ENCODE measurements at places on chromosomes 2 and 18. TPM values are rescaled to one million over a fixed set of nuclear protein-coding genes. Genes with fewer than 3 reads are reported as not detected.

GRCh38 chr2:240996161-240996833, 2.1 kb upstream of the SNED1 start:
- DNase-seq = no peak

- no peak for DNase-seq
Measured at GRCh38 chr2:70085711-70086277, 1.5 kb upstream of the PCBP1 start.

GRCh38 chr2:6103949-6104348, 411.8 kb downstream of the SOX11 start:
- no peak for DNase-seq

DNA sequence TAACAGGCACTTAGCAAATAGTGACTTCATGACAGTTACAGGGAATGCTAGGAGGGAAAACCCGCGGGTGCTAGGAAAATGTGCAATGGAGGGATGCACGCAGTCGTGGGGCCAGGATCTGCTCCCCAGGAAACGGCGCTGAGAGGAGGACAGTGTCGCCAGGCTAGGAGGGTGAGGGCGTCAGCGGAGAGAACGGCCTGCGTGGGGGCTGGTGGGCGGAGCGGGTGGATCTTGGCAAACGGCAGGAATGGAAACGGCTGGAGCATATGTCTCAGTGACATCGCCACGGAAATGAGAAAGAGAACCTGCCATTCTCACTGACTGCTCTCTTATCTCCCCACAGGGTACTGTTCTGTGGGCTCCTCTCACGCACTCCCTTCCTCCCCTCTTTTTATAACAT, 478.5 kb upstream of the ID2 start:
- no peak for DNase-seq

GRCh38 chr2:8847400-8847799, 10.0 kb upstream of the KIDINS220 start:
- DNase-seq = no peak

DNA sequence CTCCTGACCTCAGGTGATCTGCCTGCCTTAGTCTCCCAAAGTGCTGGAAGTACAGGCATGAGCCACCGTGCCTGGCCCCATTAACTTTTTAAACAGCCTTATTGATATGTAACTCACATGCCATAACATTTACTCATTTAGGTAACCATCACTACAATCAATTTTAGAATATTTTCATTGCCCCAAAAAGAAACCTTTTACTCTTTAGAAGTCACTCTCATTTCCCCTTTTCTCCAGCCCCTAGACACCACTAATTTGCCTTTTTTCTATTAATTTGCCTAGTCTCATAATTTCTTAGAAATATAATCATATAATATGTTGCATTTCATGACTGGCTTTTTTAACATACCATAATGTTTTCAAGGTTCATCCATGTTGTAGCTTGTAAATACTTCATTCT, 57.2 kb upstream of the TACR1 start:
- DNase-seq = no peak

DNA sequence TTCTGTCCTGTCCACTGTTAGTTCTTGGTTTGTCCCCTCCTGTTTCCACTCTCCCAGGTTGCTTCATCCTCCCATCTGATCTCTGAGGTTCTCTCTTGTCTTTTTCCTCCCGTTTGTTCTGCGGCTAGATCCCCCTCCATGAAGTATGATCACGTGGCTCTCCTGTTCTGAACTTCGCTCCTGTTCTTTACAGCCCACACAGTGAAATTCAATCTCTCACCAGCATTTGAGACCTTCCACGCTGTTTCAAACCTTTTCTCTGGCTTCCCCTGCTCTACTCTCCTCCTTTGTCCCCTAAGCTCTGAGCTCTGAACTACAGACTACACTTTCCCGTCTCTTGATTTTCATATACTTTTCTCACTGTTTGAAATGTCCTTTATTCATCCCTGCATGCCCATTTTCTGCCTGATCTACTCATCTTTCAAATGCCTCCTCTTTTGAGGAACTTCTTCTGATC, 83.5 kb downstream of the OSBPL6 start:
- peak; percentile 66 for DNase-seq

DNA sequence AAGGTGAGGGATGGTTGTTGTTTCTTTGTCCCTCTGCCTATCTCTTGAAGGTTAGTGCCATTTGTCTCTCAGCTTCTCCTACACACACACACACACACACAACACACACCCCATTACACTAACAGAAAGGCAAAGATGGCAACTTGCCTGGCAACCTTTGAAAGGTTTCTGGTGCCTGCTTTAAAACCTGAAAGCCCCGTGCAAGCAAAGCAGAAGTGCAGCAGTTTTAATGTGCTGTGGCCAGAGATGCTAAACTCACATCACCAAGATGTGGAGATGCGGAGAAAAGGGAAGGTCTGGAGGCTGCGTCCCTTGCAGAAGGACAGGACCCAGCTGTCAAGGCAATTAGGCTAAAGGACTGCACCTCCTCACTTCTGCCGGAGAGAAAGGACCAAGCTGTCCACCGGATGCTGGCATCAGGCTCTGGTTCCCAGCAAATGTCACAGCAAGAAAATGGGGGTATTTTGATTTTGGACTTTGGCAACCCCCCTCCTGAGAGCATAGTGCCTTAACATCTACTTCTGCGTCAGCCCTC, 196.4 kb downstream of the ARL4C start:
- no peak for DNase-seq

GRCh38 chr2:134539981-134540380, 178.8 kb downstream of the TMEM163 start:
- DNase-seq = no peak

DNA sequence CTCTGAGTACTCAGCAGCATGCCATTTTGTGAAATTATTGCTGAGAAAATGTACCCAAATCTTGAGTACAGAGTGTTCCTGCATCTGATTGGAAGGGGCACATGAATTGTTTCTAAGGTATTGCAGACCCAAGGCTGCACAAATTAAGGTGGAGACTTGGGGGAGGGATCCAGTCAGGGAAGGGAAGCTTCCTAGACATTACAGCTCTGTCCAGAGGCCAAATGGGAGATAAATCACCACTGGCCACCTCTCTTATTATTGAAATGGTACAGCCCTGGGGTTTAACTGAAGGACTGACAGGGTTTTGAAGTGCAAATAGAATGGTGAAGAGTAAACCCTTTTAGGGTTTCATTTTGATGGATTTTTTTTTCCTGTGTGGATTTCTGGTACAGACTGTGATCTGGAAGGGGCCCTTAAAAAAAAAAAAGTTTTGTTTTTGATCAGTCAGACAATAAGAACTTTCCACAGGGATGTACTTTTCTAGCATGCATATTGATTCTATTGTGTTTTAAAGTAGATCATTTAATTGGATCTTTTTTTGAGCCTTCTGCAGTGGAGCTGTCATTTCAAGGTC, 119.4 kb downstream of the GREB1L start:
- no peak for DNase-seq

DNA sequence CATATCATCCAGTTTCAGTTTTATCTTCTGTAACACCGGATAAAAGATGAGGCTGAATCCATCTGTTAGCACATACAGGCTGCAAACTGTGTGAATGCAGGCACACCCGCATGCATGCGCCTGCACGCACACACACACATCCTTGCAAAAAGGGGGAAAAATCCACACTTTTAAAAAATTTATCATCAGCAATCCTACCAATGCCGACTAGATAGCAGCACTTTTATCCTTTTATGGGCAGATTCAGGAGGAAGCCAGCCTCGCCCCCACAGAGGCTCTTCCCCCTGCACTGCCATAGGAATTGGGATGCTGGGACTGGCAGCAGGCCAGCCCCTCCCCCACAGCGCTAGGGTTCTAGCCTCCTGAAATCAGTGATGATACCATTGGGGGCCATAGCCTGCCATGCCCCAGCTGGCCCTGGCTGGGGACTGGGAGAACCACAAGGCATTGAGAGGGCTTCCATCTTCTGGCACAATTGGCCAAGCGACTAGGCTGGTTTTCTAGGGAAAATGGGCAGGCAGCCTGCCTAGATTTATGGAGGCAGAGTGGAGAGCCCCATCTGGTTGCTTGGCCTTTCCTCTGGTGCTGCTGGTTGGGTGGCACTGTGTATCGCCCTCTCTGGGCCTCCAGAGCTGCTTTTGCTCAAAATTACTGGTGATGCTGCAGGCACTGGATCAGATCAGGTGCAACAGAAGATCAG, 25.5 kb downstream of the CYRIA start:
- no peak for DNase-seq

- no peak for DNase-seq
Measured at GRCh38 chr18:45666006-45666405, 50.7 kb downstream of the SLC14A2 start.

- no peak for DNase-seq
Measured at GRCh38 chr2:130156624-130157004, 11.7 kb upstream of the CCDC74B start.

DNA sequence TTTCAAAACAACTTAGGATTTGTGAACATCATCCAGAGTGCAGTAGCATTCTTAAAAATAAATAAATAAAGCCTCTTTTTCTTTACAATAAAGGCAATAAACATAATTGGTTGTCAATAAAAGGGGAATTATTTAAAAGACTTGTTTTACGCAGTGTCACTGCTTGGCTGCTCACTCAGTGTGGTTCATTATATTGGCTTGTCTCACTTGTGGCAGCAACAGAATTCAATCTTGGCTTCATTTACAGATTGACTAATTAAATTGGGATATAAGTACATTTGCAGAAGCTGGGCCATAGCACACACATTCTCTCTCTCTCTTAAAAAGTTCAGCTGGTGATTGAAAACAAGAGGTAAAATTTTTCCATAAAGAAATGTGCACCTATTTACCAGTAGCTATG, 1027.6 kb downstream of the LRP1B start:
- no peak for DNase-seq

- peak; percentile 67 for DNase-seq
Measured at GRCh38 chr2:25042321-25043240, 705 bp downstream of the EFR3B start.

- DNase-seq = peak; percentile 37
Measured at GRCh38 chr2:128395640-128396499, 77.2 kb upstream of the HS6ST1 start.

DNA sequence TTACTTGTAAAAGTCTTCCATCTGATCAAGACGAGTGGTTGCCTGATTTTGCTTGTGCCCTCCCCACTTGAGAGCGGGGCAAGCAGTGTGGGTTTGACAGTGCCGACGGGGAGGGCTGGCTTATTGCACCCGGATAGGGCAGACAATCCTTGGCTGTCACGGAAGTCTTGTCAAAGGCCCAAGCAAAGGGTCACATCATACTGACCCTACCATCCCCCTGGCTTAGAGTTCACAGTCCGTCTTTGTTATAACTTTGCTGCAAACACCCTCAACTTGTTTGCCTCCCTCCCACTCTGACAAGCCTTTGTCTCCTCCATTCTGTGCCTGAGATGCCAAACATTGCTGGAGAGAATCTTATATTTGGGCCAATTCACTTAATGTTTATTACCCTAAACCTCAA, 165.9 kb upstream of the MSH6 start:
- no peak for DNase-seq

DNA sequence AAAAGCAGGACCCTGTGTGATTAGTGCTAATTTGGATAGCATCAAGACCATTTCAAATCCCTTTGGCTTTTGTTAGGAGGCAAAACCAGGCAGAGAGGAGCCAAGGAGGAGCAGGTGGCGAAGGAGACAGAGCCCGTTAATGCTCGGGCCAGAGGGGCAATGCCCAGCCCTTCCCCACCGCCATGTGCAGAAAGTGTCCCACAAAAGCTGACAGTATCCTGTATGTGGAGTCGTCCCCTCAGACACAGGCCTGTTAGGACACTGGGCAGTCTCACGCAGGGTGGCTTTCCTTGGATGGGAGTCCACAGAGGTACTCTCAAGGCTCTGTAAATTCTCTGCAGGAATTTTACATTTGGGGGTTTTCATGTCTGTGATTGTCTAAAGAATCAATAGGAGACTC, 44.8 kb upstream of the TFCP2L1 start:
- no peak for DNase-seq

DNA sequence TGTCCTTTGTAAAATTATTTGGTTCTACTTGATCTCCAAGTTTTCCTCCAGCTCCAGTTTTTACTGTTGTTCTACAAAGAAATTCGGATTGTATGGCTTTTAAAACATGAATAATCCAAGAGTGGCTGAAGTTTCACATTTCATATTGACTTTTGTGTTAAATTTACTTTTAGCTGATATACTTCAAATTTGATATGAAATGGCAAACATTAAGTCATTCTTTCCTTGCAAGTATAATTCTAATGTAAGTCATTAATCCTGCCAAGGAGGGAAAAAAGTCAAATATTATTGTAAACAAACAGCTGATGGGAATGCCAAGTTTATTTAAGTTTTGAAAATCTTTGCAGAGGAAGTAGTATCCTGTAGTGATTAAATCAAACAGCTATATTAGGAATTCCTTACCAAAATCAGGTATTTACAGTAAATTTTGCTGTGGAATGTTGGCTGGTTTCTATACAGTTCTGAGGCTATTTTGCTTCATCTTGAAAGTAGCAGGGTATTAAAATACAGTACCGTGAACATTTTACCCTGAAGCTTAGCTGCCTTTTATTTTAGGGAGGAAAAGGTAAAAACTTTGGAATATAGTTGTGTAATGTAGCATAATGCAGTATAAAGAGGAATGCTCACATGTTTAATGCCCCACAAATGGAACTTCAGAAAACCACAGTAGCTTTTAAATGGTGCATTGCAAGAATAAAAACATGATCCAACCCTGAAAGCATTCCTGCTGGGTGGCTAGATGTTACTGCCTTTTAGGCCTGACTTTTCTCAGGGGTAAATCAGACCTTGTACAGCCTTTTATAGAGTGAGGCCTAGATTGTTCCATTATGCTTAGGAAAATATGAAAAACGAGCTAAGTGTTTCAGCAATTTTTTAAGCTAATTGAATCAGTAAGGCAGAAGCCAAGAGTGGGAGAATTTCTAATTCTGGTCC, 62.7 kb upstream of the NT5C1B start:
- DNase-seq = no peak

- no peak for DNase-seq
Measured at GRCh38 chr2:136149011-136149410, 31.1 kb upstream of the CXCR4 start.

- DNase-seq = no peak
Measured at GRCh38 chr2:172964511-172965139, 111.0 kb upstream of the MAP3K20 start.

DNA sequence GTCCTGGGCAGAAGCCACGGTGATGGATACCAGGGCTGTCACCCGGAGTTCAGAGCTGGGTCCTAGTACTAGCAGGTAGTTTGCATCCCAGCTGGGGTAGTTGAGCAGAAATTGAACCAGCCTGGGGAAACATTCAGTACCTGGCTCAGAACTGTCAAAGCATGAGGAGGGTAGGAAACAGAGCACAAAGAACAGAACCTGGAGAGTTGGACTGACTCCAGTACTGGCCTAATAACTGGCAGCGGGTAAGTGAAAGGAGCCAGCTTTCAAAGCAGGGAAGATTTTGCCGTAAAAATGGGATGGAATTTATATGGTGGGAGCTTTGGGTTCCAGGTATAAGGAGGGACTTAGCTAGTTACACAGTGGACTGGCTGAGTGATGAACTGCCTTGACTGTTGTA, 23.8 kb downstream of the ATG16L1 start:
- no peak for DNase-seq

- DNase-seq = no peak
Measured at GRCh38 chr2:200716386-200716785, 95.3 kb upstream of the BZW1 start.

GRCh38 chr2:66899648-66900047, 464.7 kb downstream of the MEIS1 start:
- no peak for DNase-seq

The ZBTB7C gene
- total RNA-seq = 1.0 TPM

The ACOXL gene
- 0.36 TPM for total RNA-seq

The CFAP65 gene
- total RNA-seq = 0.12 TPM

The C1QL2 gene
- total RNA-seq = 4.9 TPM

The KATNAL2 gene
- total RNA-seq = 4.4 TPM

The POTEJ gene
- 0.76 TPM for total RNA-seq

The KCNF1 gene
- 0.67 TPM for total RNA-seq

The NEUROD1 gene
- total RNA-seq = 0.60 TPM

The SERPINB11 gene
- total RNA-seq = not detected

The CCDC102B gene
- total RNA-seq = 3.7 TPM

The FBLN7 gene
- 1.6 TPM for total RNA-seq

The RUFY4 gene
- total RNA-seq = 0.10 TPM
